ENCODE measurements at places on chromosomes 2 and 18.

DNA sequence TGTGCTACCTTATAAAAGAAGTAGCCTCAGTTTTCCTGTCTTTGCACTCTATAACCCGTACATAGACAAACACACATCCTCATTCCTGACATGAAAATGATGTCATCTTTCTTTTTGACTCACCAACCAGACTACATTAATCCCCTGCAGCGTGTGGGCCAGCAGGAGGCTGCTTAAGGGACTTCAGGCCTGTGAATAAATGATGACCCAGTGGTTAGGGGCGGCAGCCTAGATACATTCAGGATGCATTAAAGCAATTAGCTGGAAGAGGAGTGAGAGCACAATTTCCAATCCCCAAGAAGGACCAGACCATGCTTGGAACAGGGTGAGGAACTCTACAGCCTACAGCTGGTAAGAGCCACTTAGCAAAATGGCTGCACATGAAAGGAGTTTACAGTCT, 57.3 kb upstream of the KLF7 start:
- peak; percentile 53 for DNase-seq

GRCh38 chr2:239498981-239499634, 98.3 kb upstream of the HDAC4 start:
- no peak for DNase-seq

GRCh38 chr2:225020168-225020849, 22.0 kb downstream of the DOCK10 start:
- DNase-seq, result no peak

DNA sequence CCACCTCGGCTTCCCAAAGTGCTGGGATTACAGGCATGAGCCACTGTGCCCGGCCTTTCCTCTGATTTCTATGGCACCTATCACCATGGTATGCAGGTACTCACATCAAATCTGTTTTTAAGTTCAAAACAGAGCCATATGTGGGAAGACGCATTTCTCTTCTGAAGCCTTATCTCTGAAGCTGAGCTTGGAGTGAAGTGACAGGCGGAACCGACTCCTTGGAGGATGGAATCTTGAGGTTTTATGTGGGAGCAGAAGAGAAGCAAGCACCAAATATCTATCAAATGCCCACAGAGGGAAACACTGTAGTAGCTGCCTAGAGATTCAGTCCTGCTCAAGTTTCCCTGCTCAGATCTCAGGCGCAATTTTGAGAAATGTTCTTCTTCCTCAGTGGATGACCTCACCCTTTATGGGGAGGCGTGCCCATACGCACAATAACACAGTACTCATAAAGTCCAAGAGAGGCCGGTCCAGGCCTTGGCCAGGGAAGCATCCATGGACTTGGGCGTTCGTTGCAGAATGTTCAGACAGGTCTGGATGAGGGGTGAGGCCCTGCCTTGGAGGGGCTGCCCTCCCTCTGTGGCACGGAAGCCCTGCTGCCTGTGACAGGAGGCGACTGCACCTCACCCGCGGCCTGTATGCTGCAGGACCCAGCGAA, 67.9 kb downstream of the HNRNPLL start:
- DNase-seq, result no peak

DNA sequence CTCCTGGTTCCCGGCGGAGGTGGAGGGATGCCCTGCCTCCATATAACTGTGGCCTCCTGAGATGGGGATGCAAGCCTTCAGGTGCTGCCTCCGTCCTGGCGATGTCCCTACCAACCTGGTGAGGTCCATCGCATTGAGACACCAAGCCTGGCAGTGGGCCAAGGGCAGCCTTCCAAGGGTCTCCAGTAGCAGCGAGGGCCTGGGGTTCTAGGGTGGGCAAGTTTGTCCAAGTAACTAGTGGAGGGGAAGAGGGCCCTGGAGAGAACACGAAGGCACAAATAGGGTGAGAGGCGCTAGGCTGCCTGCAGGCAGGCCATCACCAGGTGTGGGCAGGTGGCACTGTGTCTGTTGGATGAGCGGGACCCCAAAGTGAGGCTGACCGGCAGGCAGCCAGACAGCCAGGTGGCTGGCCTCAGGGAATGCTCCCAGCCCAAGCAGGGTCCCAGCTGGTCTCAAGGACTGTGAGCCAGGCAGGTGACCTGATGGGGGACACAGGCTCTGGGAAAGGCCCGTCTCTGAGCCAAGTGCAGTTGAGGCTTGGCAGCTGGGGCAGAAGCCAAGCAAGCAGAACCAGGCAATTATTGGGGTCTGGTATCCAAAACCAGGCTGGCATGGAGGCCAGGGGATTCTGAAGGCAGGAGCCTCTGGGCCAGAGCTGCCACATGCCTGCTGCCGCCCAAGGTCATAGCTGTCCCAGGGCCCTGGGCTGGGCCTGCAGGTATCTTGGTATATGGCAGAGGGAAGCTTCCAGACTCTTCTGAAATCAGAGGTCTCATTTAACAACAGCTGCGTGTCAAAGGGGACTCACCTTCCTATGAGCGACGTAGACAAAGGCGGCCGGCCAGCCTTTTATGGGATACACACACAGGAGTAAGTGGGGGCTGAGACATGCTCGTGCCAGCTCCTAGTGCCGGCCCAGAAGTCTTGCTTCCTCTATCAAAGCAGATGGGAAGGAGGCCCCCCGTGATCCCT, 23.4 kb downstream of the RAMP1 start:
- DNase-seq, result no peak

Measured in stimulated activated CD8-positive, alpha-beta memory T cell treated with anti-CD3 and anti-CD28 coated beads, Interleukin-4, amount 100 ng/mL, for 48 hours (primary cell).